ENCODE measurements at places on chromosomes 4 and X. TPM values are rescaled to one million over a fixed set of nuclear protein-coding genes. Genes with fewer than 3 reads are reported as not detected.
A peak's percentile ranks its signal among the peaks of the same experiment; 100 is the strongest.

GRCh38 chr4:71765350-71765749, 18.5 kb downstream of the GC start:
- DNase-seq, result no peak

- no peak for DNase-seq
Measured at GRCh38 chr4:150828159-150828558, 186.9 kb downstream of the LRBA start.

Gene ATOH1
- not detected for total RNA-seq

DNA sequence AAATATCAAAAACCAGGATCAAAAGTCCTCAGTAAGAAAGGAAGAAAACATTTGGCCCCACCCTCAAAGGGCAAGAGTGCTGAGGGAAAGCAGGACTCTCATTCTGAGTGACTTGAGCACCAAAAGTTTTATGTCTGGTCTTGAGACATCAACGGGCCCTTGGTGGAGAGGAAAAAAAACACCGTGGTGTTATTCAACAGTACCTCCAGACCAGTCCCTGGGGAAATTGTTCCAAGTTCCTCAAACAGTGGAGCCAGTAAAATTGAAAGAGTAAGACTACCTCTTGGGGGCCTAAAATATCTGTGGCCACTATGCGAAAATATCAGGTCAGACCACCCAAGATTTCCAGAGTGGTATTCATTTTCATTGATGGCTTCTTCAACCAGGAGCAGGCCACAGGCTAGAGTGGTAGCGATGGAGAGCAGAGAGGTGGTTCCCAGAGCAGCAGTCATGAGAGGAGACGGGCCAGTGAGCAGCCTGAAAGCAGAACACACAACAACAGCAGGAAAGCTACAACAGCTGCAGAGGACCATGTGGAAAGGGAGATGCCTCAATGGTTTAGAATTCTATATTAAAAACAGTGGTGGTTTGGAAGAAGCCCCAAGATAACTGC, 63.7 kb upstream of the RPL34 start:
- DNase-seq, result no peak

Gene NALF2
- total RNA-seq, result not detected

DNA sequence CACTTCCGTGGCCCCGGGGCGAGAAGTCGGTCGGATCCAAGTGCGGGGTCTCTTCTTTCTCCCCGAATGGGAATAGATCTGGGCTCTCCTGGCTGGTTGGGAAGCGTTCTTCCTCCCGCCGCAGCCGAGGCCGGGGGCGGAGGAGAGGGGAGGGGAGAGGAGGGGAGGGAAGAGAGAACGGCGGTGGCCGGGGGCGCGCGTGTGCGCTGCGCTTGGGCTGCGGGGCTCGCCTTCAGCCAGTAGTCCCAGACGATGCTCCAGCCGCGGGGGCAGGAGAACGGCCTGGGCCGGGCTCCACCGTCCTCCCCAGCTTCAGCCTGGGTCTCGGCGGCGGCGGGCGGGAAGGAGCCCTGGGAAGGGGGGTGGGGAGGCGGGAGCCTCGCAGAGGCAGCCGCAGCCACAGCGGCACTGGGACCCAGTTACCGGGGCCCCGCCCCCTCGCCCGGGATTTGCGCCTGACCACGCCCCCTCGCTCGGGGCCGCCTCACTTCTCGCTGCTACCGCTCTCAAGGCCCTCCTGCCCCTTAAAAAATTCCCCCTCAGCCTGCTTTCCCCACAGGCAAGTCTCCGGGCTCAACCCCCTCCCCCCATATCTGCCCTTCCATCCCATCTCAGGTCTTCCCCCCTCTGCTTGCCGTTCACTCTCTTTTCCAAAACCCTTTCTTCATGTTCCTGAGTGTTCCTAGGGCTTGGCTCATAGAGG, at the start of gene FGD1:
FGD1 (minus strand) TSS at position 421 of the 703 bp plus-strand sequence. CDS start 802 bp downstream, outside the sequence.
- peak; percentile 79 for DNase-seq
